ENCODE measurements at places on chromosomes 12 and 14.
A peak's percentile ranks its signal among the peaks of the same experiment; 100 is the strongest.

DNA sequence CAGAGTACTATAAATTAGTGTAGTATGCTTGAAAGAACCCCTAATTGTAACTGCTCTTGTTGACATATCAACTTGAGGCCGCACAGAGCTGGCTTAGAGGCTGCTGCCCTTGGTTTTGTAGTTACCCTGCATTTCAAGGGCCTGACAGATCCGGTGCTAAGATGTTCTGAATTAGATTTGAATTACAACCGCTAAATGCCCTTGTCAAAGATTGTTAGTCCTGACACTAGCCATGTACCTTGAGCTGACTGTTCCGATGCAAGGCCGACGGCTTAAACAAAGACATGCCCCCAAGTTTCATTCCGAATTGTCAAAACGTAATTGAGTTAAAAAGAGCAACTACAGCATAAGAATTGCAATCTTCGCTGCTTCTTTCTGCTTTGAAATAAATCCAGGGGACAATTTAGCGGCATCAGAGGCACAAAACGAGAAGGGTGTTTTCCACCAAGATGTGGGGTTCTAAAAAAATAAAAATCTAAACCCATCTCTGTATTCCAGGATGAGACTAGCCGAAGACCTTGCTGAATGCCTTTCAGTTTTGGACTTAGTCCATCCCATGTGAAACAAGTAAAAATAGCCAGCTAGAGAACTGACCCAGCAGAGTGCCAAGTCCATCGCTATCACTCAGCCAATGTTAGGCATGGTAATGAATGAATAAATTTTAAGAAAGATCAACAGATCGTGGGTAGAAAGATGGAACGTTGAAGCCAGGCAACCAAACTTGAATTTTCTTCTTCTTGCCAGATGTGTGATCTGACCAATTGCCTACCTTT lies 148.7 kb downstream of the DICER1 start:
- no peak for DNase-seq

GRCh38 chr14:19838433-19838832 lies 34.9 kb downstream of the OR4N2 start:
- DNase-seq = no peak

GRCh38 chr12:39032034-39032433 lies 126.6 kb upstream of the CPNE8 start:
- DNase-seq = no peak

DNA sequence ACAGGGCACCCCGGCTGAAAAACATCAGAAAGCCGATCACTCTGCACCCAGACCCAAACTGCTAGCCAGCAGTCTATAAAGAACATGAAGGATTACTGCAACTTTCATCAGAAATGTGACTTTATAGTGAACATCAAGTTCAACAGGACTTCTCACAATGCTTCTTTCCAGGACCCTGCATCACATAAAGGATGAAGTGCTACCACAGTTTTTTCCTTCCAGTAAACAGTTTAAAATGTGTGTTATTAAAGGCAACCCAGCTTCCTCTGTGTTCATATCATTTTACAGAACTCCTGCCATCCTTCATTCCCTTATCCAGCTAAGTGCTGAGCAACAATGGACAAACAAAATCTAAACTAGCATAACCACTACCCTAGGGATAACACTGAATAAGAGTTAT lies 280.3 kb upstream of the DIO2 start:
- DNase-seq = no peak

- no peak for DNase-seq
Observed at GRCh38 chr14:86796221-86797074, 1196.5 kb downstream of the GALC start.

GRCh38 chr12:123037791-123038190 lies 57.3 kb downstream of the ARL6IP4 start:
- no peak for DNase-seq

DNA sequence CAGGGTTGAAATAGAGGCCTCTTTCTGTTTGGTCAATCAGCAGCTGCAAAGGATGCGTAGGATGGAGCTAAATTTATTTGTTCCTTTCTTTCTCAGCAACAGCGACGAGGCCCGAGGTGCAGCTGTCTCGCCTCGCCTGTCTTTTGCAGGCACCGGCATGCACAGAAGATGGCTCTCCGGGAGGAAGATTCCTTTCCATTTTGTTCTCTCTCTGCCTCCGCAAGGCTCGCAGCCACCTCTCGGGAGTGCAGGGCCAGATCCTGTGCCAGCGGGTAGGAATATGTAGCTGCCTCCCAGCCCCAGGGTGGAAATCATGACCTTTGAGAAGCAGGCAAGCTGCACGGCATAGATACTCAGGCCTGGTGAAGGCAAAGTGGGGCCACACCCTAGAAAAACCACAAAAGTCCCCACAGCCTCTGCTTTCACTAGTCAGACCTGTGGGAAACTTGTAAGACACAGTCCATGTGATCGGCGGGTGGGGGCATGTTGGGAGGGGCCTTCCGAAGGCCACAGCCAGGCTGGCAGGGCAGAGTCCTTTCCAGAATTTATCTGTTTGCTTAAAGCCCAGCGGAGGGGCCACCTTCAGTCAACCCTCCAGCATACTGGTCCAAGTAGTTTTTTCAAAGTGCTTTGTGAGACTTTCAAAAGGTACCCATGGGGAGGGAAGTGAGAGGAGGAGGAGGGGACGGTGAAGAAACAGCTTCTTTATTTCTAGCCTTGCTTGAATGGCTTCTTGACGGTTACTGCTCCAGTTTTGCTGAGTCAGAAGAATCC lies at the start of gene MAP1LC3B2:
Gene MAP1LC3B2, plus strand, starts transcription at position 220 of the 774 bp plus-strand sequence. CDS start 16,562 bp downstream, outside the sequence.
- peak; percentile 28 for DNase-seq

GRCh38 chr14:56150645-56151345 lies 32.6 kb downstream of the PELI2 start:
- DNase-seq = no peak

- DNase-seq = peak; percentile 88
Observed at GRCh38 chr12:66352197-66352596, 49.9 kb downstream of the HELB start.

- DNase-seq = no peak
Observed at GRCh38 chr12:67370979-67371378, 101.8 kb downstream of the CAND1 start.

GRCh38 chr12:95397571-95397970 lies 76.4 kb upstream of the METAP2 start:
- no peak for DNase-seq

GRCh38 chr14:52874389-52874788 lies 76.5 kb downstream of the FERMT2 start:
- DNase-seq = no peak

DNA sequence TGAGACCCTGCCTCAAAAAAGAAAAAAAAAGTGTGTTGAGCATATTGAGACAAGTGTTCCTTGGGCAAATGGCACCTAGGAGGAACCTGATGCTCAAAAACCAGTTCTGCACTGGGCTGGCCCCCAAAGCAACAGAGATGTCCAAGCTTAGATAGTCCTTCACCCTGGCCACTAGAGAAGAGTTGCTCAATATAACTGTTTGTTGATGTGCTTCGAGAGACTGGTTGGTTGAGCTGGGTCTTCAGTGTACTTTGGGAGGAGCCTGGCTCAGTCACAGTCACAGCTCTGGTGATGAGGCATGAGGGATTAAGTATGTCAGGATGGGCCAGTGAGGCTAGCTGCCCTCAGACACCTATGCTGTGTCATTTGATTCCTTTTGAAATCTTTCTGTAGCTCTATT lies 38.0 kb downstream of the SLC2A14 start:
- DNase-seq = no peak

DNA sequence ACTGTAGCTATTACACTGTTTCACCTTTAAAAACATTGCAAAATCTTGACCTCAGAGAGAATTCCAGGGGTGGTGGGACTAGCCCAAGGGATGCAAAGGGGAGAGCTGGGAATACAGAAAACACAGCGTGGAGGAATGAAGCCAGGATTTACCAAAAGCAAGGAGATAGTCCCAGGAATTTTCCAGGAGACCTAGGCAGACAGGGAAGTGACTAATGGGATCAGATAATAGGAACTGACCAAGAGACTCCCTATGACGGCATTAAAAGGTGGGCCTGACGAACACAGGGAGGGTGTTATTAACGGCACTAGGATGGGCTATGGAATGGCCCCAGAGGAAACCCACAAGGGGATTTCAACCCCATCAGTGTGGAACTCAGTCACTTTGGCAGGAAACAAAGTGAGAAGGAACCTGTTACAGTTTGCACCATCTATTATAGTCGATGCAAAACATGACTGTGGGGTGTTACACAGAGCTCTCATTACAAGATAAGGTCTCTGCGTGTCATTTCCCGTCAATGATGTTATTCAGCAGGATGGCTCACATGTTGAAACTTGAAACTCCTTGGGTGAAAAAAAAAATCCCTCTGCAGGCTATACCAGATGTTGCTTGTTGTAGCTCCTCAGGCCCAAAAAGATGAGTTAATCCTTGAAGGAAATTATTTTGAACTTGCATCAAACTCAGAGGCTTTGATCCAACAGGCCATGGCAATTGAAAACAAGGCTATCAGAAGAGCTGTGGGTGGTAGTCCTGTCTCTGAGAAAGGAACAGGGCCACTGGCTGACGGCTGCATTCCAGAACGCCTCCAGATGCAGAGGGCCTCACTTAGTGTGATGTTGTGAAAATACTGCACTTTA lies 58.7 kb downstream of the DRAM1 start:
- peak; percentile 18 for DNase-seq

- DNase-seq = no peak
Observed at GRCh38 chr12:70966996-70967790, 46.7 kb upstream of the PTPRR start.

GRCh38 chr12:123659996-123660727 lies 10.8 kb upstream of the TCTN2 start:
- DNase-seq = no peak

- DNase-seq = no peak
Observed at GRCh38 chr14:70696026-70696425, 54.3 kb downstream of the TTC9 start.

DNA sequence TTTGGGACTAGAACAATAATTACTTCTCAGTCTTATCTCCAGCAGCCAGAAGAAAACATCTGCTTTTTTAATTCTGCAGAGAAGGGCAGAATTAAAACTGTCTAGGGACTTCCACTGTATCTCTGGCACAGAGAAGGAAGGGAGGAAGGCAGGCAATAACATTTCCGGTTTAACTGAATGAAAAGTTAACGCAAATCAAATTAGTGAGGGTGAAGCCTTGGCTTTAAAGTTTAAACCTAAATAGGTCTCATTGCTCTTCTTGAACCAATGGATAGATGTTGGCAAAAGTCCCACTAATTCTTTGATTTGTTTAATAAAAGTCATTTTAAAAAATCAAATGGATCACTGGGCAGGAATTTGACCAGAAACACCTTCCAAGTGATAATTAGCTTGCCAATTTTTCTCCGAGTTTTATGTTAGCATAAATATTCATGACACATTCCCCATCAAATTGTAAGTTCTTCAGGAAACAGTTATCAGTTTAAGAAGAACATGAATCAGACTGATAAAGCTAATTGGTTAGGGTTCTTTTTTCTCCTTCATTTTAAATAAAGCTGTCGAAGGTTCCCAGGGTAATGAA lies 181.9 kb downstream of the SLC15A5 start:
- no peak for DNase-seq

DNA sequence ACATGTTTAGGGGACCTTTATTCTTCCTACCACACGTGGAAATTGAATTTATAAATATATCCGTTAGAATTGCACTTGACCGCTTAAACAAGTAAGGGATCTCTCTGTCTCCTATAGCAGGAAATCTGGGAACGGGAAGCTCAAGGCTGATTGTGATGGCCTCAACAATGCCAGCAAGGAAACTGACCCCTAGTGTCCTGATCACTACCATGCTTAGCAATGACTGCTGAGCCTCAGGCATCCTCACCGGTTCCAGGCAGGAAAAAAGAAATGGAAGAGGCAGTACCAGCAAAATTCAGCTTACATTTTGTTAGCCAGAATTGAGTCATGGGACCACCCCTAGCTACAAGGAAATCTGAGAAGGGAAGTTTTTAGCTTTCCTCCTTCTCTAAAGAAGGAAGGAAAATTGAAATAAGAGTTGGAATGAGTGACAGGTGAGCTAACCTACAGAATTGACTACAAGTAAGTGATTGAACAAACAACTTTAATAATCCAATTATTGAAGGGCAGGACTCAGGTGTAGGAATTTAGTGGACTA lies 43.9 kb upstream of the AMN1 start:
- DNase-seq = peak; percentile 51

- DNase-seq = peak; percentile 28
Observed at GRCh38 chr12:58670623-58671022, 249.7 kb downstream of the LRIG3 start.

- DNase-seq = no peak
Observed at GRCh38 chr14:22449600-22449905, 139.5 kb downstream of the DAD1 start.

- DNase-seq = peak; percentile 82
Observed at GRCh38 chr12:5945071-5946008, at the start of gene ANO2. TSS of gene ANO2 (minus strand) at chr12:5945259. CDS start at chr12:5945217, 42 bp downstream.

Measured in GM23338 (cell line).